Dorsolateral prefrontal cortex (tissue), 122 donors: ENCODE measurements at places on chromosomes 5 and 9.

- DNase-seq: no peak
These were observed 416.3 kb downstream of the IRX1 start for GRCh38 chr5:4011943-4012342.

- peak; percentile 43 for DNase-seq
These were observed 226.9 kb downstream of the MSX2 start for GRCh38 chr5:174951151-174951780.

DNA sequence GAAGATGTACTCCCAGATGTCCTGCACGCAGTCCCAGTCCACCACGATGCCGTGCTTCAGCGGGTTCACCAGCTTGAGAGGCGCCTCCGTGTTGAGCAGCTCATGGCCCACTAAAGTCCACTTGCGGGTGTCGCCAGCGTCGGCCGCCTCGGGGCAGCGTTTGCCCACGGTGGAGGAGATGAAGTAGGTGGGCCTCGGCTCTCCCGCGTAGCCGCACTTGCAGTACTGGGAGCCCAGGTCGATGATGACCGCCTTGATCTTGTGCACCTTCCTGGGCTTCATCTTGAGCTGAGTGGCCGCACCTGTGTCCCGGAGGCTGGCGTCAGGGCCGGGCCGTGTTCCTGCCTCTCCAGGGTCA is 278 bp downstream of the ACTL7B start:
- DNase-seq: no peak

GRCh38 chr5:150118561-150119229 is 32.3 kb upstream of the CSF1R start:
- DNase-seq: no peak
